ENCODE measurements at places on chromosomes 3 and 15.

DNA sequence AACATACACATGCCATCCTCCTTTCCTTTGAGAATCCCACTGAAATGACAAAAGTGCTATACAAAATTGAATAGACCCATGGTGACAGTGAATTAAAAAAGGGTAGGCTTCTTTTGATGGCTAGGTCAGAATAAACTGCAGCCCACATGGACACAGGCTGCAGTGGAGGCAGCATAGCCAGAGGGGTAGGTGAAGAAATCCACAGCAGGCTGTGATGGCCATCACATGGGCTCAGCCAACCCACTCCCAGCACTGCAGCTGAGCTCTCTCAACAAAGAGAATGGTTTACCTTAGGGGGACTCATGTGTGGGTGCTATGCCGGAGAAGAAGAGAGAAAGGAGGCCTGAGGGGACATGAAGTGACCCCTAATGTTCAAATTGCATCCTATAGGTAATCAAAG, 331.1 kb downstream of the CHST2 start:
- no peak for DNase-seq

- DNase-seq = no peak
Measured at GRCh38 chr15:44537735-44538240, 841 bp downstream of the EIF3J start.

GRCh38 chr3:99119385-99119784, 217.9 kb upstream of the DCBLD2 start:
- no peak for DNase-seq

GRCh38 chr15:85142312-85142711, 160.7 kb downstream of the PDE8A start:
- no peak for DNase-seq

DNA sequence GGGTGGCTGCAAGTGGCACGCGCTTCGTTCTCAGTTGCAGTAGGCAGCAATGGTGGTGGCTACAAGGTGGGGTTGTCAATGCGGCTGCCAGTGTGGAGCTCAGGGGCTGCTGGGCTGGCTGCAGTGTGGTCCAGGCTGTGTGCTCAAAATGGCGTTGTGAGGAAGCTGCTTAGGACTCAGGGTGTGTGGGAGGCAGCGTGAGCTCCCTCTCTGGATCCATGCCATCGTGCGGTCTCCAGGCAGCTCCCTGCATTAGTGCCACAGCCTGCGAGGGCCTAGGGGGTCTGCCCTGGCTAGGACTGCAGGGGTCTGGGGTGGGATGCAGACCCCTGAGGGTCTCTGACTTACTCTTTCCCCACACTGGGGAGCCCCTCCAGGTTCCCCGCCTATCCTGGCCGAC, 397.2 kb downstream of the OCA2 start:
- DNase-seq = no peak

DNA sequence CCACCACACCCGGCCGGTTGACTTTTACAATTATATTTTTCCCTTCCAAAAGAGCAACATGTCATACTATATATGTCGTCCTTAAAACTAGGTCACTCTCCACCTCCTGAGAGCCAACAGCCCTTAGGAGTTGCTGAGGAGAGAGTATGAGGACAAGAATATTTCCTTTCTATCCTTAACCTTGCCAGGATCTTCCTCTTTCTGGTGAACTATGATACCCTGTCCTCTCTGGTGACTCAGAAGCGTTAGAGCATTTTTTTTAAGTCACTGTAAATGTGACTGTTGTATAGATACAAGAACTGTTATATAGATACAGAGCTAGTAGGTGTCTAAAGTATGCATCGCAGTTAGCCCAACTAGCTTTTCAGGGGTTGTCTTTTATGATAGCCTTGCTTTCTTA, 33.7 kb upstream of the MTHFS start:
- DNase-seq = no peak

All from NCI-H2029 treated with DMSO at 0.1 percent for 48 hours (cell line).